Gastrocnemius medialis (tissue), 4 donors: ENCODE measurements at places on chromosomes 2 and 18.
A peak's percentile ranks its signal among the peaks of the same experiment; 100 is the strongest.

DNA sequence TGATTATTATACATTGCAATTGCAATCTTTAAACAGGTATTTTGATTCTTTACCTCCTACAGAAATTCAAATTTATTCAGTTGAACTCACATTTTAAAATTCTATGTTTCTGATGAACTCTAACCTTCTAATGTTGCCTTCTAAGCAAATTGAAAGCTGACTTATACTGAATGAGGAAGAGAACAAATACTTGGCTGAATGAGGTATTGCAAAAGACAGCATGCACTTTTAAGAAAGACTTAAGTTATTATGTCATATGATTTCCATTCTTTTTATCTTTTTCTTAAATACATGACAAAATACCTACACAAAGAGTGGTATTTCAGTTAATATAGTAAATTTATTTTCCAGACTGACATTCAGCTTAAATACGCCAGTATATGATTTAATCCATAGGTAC, 64.7 kb downstream of the FAM228A start:
- no peak for DNase-seq

GRCh38 chr2:217331523-217332416, 471.9 kb upstream of the TNP1 start:
- no peak for DNase-seq

DNA sequence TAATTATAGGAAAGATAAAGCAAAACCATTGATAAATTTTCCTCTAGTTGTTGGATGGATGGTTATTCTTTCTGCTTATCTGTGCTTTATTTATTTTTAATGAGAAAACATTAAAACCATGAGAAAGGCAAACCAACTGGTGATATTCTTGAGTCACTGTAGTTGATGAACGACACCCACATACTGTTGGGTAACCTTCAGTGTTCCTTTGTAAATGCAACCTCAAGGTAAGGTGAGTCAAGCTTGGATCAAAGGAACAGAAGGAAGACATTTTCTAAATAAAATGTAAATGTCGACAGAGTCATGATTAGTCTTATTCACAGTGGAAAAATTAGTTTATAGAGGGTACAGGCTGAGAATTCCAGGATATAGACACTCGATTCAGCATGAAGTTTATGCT, 12.7 kb downstream of the ABCB11 start:
- no peak for DNase-seq

- no peak for DNase-seq
Measured at GRCh38 chr2:107932488-107932887, 53.8 kb upstream of the SLC5A7 start.

- no peak for DNase-seq
Measured at GRCh38 chr2:230863031-230863430, 1.7 kb upstream of the ITM2C start.

- no peak for DNase-seq
Measured at GRCh38 chr2:74399785-74400184, 19.7 kb upstream of the DCTN1 start.

- peak; percentile 85 for DNase-seq
Measured at GRCh38 chr18:8140841-8141501, 468.3 kb upstream of the RAB12 start.

DNA sequence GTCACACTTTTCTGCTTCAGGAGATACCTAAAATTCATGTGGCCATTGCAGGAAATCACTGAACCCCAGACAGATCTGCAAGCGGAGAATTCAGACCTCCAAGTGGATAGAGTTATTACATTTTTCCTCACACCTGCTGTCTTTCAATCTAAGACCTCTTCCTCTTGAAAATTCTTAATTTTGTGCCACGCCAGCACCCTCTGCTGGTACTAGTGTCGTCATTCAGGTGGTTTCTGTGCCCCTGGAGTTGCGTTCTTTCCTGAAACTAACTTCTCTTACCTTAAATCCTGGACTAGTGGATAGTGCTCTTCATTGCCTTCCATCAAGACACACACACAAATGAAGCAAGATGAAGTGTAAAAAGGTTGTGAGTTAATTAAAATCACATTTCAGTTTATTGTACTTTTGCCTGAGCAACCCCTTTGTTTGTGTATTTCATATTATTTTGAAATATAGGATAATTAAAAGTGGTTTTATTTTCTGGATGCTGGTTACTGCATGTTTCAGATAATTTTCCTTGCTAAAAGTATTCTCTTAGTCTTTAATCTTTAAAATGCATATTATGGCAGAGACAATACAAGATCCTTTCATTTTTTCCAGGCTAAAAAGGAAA, 1.6 kb upstream of the DNER start:
- no peak for DNase-seq

GRCh38 chr18:13136904-13137669, 81.5 kb upstream of the LDLRAD4 start:
- DNase-seq, result no peak

DNA sequence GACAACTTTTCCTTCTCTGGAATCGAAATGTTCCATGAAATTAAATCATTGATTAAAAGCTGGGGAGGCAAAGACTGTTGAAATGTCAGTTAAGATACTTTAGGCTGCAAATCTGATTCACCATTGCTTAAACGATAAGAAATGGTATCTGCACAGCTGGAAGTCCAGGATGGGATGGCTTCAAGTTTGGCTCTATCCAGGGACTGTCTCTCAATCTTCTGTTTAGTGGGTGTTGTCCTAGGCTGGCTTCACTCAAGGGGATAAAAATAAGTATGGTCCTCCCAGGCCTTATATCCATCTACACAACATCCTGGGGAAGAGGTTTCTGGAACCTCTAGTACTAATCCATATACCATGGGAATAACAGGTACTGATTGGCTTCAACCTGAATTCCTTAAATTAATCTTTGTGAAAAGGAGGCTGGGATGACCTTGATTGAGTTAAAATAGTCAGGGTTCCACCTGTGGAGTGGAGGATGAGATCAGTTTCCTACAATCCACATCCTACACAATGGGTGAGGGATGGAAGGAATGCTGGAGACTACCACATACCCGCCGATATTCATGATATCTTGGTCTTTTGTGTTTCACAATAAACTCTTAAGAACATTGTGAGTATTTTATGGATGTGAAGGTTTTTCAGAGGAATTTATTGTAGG, 156.0 kb upstream of the L3MBTL4 start:
- DNase-seq, result no peak

DNA sequence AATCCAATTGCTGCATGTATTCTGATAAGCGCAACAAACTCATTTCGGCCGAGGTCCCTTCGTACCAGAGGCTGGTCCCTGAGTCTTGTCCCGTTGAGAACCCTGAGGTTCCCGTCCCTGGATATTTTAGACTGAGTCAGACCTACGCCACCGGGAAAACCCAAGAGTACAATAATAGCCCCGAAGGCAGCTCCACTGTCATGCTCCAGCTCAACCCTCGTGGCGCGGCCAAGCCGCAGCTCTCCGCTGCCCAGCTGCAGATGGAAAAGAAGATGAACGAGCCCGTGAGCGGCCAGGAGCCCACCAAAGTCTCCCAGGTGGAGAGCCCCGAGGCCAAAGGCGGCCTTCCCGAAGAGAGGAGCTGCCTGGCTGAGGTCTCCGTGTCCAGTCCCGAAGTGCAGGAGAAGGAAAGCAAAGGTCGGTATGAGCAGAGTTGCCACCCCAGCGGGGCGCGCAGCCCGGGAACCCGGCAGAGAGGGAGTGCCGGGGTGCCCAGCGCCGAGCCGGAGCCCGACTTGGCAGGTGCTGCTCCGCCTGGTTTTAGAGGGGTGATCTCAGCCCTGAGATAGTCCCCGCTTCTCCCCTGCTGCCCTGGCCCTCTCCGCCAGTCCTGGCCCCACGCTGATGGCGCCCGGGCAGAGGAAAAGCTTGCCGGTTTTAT, 714 bp downstream of the HOXD10 start:
- no peak for DNase-seq

DNA sequence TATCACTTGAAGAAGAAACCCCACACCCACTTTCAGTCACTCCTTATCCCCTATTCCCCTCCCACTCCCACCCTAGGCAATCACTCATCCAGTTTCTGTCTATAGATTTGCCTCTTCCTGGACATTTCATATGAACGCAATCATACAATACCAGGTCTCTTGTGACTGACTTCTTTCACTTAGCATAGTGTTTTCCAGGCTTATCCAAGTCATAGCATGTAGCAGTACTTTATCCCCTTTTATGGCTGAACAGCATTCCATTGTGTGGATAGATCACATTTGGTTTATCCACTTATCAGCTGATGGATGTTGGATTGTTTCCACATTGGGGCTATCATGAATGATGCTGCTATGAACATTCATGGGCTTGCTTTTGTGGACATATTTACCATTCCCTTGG, 6.6 kb downstream of the CFAP221 start:
- DNase-seq, result no peak

GRCh38 chr2:234521536-234521935, 24.7 kb upstream of the ARL4C start:
- no peak for DNase-seq

GRCh38 chr2:60033325-60033724, 520.1 kb downstream of the BCL11A start:
- no peak for DNase-seq

GRCh38 chr2:187329586-187329985, 118.5 kb downstream of the CALCRL start:
- no peak for DNase-seq

DNA sequence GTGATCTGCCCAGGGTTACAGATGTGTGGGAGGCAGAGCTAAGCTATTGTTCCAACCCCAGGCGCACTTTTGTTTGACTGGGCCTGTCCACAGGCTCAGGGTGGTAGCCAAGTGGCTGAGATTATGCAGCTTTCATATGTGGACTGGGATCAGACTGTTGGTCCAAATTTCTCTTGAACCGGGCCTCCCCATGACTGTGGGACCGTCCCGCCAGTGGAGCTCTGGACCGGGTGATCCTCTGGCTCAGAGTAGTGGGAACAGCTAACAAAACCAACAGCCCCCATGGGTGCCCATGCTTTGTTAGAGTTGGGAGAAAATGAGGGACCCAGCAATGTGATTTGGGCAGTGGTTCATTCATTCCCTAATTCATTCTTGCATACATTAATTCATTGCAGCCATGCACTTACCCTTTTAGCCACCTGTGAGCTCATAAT, 86.8 kb upstream of the HS6ST1 start:
- no peak for DNase-seq

GRCh38 chr2:176960061-176960460, 252.5 kb upstream of the HNRNPA3 start:
- DNase-seq, result no peak

- DNase-seq, result no peak
Measured at GRCh38 chr18:56255381-56255780, 383.0 kb downstream of the TXNL1 start.

GRCh38 chr2:224518806-224519580, 66.2 kb downstream of the CUL3 start:
- DNase-seq, result no peak
